Choroid plexus epithelial cell (primary cell): ENCODE measurements at places on chromosomes 2 and 18.

DNA sequence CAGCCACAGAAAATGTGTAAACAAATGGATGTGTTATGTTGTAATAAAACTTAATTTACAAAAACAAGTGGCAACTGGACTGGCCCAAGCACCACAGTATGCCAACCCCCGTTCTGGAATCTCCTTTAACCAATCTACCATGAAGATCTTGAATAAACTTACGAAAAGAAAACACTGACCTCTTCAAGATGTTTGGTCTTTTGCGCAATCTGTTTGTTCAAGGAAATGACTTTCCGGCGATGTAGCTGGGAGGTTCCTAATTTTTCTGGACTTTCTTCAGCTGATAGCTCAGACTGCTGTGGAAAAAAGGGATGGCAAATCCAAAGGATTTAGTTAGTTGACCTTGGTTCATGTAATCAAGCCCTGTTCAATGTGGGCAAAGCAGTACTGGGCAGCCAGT, 55.7 kb downstream of the CCDC93 start:
- peak; percentile 78 for DNase-seq

DNA sequence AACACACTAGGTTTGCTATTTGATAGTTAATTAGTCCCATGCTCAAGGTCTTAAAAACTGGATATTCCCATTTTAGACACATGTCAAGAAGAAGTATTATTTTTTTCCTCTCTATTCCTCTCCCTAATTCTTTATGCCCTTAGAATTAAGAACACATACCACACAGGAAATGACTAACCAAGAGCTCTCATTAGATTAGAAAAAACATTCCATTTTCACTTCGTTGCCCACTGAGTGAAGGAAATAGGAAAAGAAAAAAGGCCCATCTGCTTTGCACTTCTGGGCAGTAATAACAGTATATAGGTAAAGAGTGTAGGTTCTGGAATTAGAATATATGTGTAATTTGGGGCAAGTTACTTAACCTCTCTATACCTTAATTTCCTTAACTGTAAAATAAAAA, 26.9 kb downstream of the ACADL start:
- DNase-seq: peak; percentile 28

- no peak for DNase-seq
These were observed 65.1 kb downstream of the CERS6 start for GRCh38 chr2:168521053-168521741.

GRCh38 chr2:206379886-206380285, 63.4 kb upstream of the ADAM23 start:
- DNase-seq: no peak

DNA sequence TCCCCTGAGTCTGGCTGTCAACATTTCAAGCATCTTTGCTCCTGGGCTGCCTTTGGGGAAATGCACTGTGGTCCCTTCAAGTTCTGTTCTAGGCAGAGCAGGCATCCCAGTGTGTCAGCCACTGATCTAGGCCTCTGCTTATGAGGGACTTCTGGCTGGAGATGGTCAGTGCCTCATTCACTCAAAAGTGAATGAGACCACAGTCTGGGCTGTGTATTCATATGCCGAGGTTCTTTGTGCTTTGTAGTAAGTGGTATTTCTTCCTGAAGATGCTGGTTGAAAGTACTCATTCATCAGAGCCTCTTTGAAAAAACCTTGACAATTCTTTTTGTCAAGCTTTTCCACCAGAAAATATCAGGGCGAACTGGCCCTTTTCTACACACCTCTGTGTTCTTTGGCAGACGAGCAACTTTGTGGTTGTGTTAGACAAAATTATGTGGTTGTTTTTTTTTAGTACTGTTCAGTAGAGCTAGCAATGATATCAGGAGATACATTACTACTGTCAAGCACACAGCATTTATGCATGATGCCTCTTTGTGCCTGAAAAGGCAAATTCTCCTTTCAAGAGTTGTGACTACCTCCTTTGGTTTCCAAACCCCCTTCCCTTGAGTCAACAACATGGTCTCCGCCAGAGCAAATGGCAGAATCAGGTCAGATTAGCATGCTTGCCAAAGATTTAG, 510.9 kb upstream of the NRP2 start:
- DNase-seq: no peak
